ENCODE measurements at places on chromosomes 16 and 17.

DNA sequence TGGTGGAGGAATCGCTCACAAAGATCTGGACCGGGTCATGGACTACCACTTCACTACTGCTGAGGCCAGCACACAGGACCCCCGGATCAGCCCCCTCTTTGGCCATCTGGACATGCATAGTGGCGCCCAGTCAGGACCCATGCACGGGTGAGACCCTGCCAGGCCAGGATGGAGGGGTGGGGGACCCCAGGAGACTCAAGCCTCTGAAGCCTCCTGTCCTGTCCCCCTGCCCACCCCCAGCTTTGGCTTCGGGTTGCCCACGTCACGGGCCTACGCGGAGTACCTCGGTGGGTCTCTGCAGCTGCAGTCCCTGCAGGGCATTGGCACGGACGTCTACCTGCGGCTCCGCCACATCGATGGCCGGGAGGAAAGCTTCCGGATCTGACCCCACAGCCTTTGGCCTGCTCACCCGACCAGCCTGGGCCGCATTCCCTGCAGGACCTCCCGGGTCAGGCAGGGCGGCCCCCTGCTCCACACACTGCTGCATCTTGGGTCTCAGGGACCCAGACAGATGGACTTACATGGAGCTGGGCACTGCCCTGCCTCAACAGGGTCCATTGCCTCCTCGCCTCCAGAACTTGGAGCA lies 3.8 kb downstream of the BCKDK start:
- no peak for DNase-seq

DNA sequence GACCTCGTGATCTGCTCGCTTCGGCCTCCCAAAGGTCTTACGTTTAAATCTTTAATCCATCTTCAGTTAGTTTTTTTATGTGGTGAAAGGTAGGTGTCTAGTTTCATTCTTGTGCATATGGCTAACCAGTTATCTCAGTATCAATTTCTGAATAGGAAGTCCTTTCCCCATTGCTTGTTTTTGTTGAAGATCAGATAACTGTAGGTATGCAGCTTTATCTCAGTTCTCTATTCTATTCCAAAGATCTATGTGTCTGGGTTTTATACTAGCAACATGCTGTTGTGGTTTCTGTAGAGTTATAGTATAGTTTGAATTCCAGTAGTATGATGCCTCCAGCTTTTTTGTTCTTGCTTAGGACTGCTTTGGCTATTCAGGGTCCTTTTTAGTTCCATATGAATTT lies 65.2 kb downstream of the TNFRSF13B start:
- DNase-seq: no peak

- DNase-seq: no peak
These were observed 2.6 kb downstream of the ADAP2 start for GRCh38 chr17:30924341-30924740.

GRCh38 chr16:79632289-79632688 lies 31.8 kb upstream of the MAF start:
- no peak for DNase-seq

DNA sequence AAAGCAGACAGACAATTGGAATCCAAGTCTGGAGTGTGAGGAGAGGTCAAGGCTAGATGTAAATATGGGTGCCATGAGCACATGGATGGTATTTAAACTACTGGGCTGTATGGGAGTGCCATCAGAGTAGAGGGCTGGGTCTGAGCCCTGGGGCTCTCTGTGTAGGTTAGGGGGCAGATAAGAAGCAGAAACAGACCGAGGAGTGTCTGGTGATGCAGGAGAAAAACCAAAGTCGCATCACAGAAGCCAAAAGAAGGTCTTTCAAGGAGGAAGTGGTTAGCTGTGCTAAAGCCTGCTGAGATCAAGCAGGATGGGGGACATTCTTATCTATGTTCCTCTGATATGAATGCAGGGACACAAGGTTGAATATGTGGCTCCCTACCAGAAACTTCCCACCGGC lies 1.9 kb downstream of the TSEN54 start:
- DNase-seq: no peak

GRCh38 chr16:47061204-47061603 lies 82.5 kb downstream of the NETO2 start:
- no peak for DNase-seq

- DNase-seq: no peak
These were observed 3.6 kb downstream of the MYO1C start for GRCh38 chr17:1488826-1489270.

DNA sequence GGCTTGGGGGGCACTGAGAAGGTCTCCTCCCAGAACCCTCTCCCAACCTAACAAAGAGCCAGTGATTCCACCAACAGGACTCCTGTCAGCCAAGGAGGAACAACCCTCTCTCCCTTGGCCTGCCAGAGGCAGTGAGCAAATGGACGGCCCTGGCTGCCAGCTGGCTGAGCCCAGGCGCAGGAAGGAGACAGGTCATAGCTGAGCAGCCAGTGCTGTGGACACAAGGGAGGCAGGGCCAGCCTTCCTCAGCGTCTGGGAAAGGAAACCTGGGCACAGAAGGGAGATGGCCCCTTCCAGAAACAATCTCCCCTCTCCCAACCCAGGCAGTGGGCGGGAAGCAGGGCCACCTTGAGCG lies 2.1 kb downstream of the MPO start:
- no peak for DNase-seq

DNA sequence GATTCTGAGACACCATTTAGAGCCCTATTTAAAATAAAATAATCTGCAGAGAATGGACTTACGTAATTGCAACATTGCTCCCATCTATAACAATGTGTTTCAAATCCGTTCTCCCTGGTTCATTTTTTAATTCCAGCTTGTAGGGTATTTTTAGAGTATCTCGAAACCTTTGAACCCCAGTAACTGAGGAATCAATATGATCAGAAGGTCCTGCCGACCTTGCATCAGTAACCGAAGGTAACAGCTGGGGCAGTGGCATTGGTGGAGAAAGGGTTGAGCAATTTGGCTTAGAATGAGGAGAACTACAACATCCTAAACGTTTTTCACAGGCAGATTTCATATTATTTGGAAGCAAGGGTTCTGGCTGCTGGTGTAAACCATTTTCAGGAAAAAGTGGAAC lies 49.3 kb downstream of the N4BP1 start:
- no peak for DNase-seq

DNA sequence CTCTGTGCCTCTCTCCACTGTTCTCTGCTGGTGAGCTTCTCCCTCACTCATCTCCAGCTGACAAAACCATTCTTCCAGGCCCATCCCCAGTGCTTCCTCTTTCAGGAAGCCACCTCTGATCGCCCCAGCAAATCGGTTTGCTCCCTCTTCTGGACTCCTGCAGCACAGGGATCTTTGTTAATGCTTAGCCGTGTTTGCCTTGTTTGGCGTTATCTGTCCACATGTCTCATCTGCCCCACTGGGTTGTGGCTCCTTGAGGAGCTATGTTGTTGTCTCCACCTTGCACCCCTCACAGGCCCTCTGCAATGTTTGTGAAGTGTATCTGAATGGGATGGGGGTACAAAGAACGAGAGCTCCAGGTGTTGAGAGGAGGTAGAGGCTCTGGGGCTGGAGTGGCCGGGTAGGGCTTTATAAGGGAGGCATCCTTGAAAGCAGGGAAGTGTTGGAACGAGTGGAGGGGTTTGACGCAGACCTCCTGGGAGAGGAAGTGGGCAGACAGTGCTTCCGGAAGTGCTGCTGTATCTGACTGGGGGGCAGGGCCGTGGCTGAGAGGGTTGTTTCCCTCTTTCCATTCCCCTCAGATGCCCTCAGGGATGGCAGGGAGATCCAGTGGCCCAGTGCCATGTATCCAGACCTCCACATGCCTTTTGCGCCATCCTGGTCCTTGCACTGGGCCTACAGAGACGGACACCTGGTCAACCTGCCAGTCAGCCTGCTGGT lies 27.8 kb downstream of the CASKIN2 start:
- DNase-seq: peak; percentile 44

- peak; percentile 11 for DNase-seq
These were observed 31.5 kb downstream of the QPRT start for GRCh38 chr16:29710227-29711219.
